A549 treated with RU486 at 1 μM for 4 hours (cell line): ENCODE measurements at places on chromosomes 2 and 18. TPM values are rescaled to one million over a fixed set of nuclear protein-coding genes. Genes with fewer than 3 reads are reported as not detected.

Gene PROC
- total RNA-seq: 2.3 to 4.3 TPM (median 3.6 TPM) in 5 replicates

Gene MAP3K19
- total RNA-seq: not detected in 5 replicates

Gene EIF5B
- total RNA-seq: 55.1 to 81.6 TPM (median 62.8 TPM) in 5 replicates

Gene MC4R
- total RNA-seq: not detected in 5 replicates

Gene TMEFF2
- total RNA-seq: 0.20 to 0.94 TPM (median 0.26 TPM) in 5 replicates

Gene C2orf80
- not detected in 5 replicates for total RNA-seq

Gene UGT1A4
- 0.05 to 0.10 TPM in 2 of 5 replicates, not detected in the others for total RNA-seq

Gene HJURP
- 76.2 to 89.5 TPM (median 80.6 TPM) in 5 replicates for total RNA-seq

Gene KCNJ13
- not detected in 5 replicates for total RNA-seq

Gene HNMT
- 0.49 to 1.8 TPM (median 0.85 TPM) in 5 replicates for total RNA-seq

Gene IL1RN
- total RNA-seq: 0.14 to 0.42 TPM (median 0.25 TPM) in 4 of 5 replicates, not detected in the other

Gene PTPRM
- 25.4 to 32.4 TPM (median 28.9 TPM) in 5 replicates for total RNA-seq

Gene VWA3B
- total RNA-seq: 0.51 to 0.77 TPM (median 0.62 TPM) in 3 of 5 replicates, not detected in the others

Gene ADD2
- 20.0 to 28.1 TPM (median 23.1 TPM) in 5 replicates for total RNA-seq

Gene MAL
- total RNA-seq: not detected in 5 replicates

Gene GALR1
- not detected in 5 replicates for total RNA-seq

Gene FTCDNL1
- 1.8 to 2.8 TPM (median 2.5 TPM) in 5 replicates for total RNA-seq

Gene IL36RN
- total RNA-seq: 0.06 to 0.59 TPM (median 0.08 TPM) in 4 of 5 replicates, not detected in the other

Gene CYP27A1
- 0.10 to 0.18 TPM (median 0.17 TPM) in 5 replicates for total RNA-seq

Gene RGPD3
- total RNA-seq: 0.07 to 0.19 TPM (median 0.10 TPM) in 5 replicates

Gene ERCC3
- total RNA-seq: 45.4 to 52.8 TPM (median 48.7 TPM) in 5 replicates

Gene SCN7A
- not detected in 5 replicates for total RNA-seq

Gene PARD3B
- 0.70 to 1.6 TPM (median 0.93 TPM) in 5 replicates for total RNA-seq

Gene SLC39A10
- total RNA-seq: 8.5 to 21.9 TPM (median 21.2 TPM) in 5 replicates

Gene PROM2
- total RNA-seq: 0.13 TPM in 1 of 5 replicates, not detected in the others

Gene ATP8B1
- 6.5 to 10.7 TPM (median 9.3 TPM) in 5 replicates for total RNA-seq

Gene MSH6
- total RNA-seq: 85.8 to 121 TPM (median 92.6 TPM) in 5 replicates

Gene RUFY4
- total RNA-seq: not detected in 5 replicates

Gene DLX2
- 0.23 to 0.75 TPM (median 0.59 TPM) in 5 replicates for total RNA-seq

Gene TTR
- total RNA-seq: 1.8 TPM in 1 of 5 replicates, not detected in the others

Gene MAP2
- total RNA-seq: 0.40 to 0.80 TPM (median 0.44 TPM) in 5 replicates

Gene ZDBF2
- 0.59 to 1.6 TPM (median 1.3 TPM) in 5 replicates for total RNA-seq
